ENCODE measurements at places on chromosomes 12 and 14.

DNA sequence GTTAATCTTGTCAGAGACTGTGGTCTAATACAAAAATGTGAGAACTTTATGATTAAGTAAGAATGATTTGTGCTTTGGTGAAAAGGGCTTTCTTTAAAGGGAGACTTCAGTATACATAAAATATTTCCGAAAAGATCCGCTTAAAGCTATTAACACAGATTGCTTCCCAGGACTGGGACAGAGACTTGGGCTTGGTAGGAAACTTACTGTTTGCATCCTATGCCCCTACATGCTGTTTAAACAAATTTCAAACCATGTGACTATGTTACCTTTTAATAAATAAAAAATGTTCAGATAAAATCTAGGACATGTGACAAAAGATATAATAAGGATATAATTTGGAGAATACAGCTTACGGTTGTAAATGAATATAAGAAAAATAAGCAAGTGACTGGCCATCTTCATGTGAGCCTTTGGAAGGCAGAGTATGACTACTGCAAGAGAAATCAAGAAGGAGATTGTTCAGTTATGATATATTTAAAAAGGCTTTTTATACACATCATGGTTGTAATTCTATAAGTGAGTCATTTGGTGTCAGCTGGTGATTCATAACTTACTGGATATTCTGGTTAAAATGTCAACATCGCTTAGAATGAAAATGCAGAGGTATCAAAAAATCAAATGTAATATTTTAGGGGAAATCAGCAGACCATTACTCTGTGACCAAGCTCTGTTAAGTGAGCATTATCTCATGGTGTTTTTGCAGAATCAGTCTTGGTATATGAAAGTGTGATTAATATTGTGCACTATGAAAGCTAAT, 234.7 kb upstream of the E2F7 start:
- no peak for DNase-seq

GRCh38 chr12:44570036-44570583, 306.0 kb downstream of the NELL2 start:
- DNase-seq = no peak

DNA sequence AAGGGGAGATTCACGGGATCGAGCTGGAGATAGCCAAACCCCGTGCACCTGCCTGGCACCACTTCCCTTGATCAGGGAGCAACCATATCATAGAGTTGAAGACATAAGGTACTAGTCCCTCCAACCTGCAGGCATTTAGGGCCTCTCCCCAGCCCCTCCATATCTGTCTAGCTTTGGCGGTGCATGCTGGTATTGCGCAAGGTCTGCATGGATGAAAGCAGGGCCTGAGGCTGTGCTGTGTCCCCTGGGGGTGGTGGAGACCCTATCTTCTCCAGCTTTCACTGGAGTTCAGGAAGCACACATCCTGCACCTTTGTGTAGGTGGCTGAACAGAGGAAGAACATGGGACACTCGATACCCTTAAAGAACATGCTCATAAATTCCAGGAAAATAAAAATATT, 46.9 kb downstream of the KCTD10 start:
- no peak for DNase-seq

DNA sequence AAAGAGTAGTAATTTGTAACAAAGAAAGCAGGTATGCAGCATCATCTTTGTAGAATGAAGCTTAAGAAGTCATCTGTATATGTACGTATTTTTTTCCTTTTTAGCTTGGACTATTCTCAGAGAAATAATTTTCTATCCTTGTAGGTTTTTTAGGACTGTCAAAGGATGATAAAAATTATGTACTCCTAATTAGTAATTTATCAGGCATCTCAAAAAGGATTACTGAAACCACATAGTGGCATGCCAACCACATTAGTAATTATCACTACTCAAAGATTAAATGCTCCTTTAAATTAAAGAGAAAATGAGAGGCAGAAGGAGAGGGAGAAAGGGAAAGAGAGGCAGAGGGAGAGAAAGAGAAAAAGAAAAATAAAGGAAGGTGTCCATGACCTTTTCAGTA, 17.3 kb downstream of the TTC8 start:
- DNase-seq = no peak

- no peak for DNase-seq
Observed at GRCh38 chr14:31326111-31326510, 94.2 kb downstream of the HEATR5A start.

DNA sequence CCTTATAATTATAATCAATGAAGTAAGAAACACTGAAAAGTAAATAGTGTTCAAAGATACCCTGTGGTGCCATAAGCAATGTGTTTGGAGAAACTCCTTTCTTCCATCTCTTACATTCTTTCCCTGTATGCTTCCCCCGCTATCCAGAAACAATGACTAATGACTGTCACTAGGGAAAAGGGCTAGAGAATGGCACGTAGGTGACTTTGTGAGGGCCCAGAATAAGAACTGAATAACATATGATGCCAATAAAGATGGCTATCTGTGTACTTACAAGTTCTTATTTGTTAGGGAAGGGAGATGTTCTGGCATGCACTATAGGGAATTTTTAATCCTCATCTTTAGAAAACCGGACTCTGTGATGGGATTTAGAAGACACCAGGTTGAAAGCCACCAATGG, 4.7 kb upstream of the KRT7 start:
- DNase-seq = no peak
